Endothelial cell (in vitro differentiated cells): ENCODE measurements at places on chromosomes 11 and 22. TPM values are rescaled to one million over a fixed set of nuclear protein-coding genes. Genes with fewer than 3 reads are reported as not detected.

- no peak for DNase-seq
- H3K27ac ChIP-seq: no peak overlapping the region
- H3K4me1 ChIP-seq: no peaks in the 10 kb centered on the region
These were observed 14.8 kb upstream of the RTCB start for GRCh38 chr22:32426881-32427280.

DNA sequence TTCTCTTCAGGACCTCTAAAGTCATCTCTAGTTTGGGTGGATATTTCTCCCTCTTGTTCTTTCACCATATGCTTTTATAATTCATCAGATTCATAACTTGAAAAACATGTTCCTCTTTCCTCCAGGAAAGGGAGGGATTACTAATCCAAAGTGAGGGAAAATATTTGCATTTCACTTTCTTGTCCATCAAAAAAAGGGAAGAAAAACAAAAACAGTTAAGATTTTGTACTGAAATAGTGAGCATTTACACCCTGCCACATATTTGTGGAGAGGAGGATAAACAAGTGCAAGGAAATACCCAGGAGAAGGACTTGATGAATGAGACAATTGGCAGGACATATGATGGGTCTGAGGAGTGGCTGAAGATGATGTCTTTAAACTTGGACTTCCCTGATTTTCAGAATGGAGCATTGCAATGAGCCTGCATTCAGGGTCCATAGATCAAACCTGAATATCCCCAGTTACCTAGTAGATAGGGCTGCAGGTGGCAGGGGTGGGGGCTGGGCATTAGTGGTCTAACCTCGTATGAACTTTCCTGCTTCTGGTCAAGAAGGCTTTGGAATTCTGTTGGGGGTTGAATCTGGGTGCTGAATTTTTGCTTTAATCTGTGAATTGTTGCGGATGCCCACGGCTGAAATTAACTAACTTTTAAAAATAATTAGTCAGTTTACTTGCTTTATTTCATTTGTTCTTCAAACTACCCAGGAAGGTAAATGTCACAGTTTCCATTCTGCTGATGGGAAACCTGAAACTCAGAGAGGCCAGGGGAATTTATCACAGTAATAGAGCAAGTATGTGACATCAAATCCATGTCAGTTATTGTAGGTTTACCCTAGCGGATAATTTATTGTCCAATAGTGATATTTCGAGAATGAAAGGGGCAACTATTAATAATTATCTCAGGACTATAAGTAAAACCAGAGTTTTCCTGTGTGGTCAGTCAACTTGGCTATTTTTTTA lies 36.9 kb upstream of the TMEM123 start:
- peaks cover 5% of the 10 kb centered on the region for H3K4me1 ChIP-seq
- no peak for DNase-seq
- no peaks in the 10 kb centered on the region for H3K36me3 ChIP-seq
- H3K27ac ChIP-seq: no peak overlapping the region
- H3K4me3 ChIP-seq: no peak overlapping the region
- H3K27me3 ChIP-seq: no peaks in the 10 kb centered on the region

GRCh38 chr11:127074151-127074761 lies 73.7 kb upstream of the KIRREL3 start:
- DNase-seq: peak; percentile 31
- no peak overlapping the region for H3K4me3 ChIP-seq
- no peaks in the 10 kb centered on the region for H3K4me1 ChIP-seq
- no peak overlapping the region for H3K27ac ChIP-seq
- H3K27me3 ChIP-seq: peaks cover 2% of the 10 kb centered on the region

DNA sequence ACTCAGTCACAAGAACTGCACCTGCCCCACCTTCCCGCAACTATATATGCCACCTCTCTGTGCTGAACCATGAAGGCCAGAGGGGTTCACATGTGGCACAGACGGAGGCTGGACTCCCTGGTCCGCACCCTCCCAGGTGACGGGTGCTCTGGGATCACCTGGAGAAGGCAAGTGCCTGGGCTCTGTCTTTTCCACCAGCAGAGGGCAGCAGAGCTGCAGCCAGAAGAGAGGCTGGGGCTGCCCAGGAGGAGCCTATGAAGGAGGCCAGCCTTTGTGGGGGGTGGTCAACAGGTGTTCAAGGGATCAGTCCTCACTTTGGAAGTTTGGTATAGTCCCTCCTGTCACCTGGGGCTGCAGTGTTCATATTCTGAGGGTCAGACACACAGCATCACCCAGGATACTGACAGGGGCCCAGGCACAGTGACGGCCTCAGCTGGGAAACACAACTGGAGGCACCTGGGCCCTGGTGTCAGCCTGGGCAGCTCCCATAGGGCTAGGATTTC lies 39.2 kb upstream of the IGLL5 start:
- no peak overlapping the region for H3K27ac ChIP-seq
- H3K4me1 ChIP-seq: no peaks in the 10 kb centered on the region
- DNase-seq: peak; percentile 75
- peaks cover 6% of the 10 kb centered on the region for H3K27me3 ChIP-seq
- no peak overlapping the region for H3K4me3 ChIP-seq
- H3K36me3 ChIP-seq: no peaks in the 10 kb centered on the region

- H3K4me1 ChIP-seq: peaks cover 12% of the 10 kb centered on the region
- DNase-seq: no peak
- H3K4me3 ChIP-seq: no peak overlapping the region
- H3K27me3 ChIP-seq: no peaks in the 10 kb centered on the region
These were observed 11.3 kb downstream of the IZUMO1R start for GRCh38 chr11:94315664-94316063.

DNA sequence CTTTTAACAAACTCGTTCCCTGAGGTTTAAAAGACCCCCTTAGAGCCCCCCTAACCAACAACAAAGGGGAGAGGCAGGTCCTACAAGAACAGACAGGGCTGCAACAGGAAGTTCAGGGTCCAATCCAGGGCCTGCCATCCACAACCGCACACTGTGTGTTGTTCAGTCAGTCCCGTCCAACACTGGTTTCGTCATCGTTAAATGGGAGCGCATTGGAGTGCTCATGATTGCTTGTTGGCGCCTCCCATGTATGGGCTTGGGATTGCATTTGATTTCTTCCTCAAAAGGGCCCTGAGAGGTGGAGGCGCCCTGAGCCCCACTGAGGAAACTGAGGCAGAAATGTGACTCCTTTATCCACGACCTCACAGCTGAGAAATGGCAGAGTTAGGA lies 174.1 kb downstream of the MN1 start:
- no peak for DNase-seq
- no peak overlapping the region for H3K4me3 ChIP-seq
- H3K36me3 ChIP-seq: no peaks in the 10 kb centered on the region
- no peaks in the 10 kb centered on the region for H3K4me1 ChIP-seq
- no peak overlapping the region for H3K27ac ChIP-seq
- H3K27me3 ChIP-seq: peaks cover 1% of the 10 kb centered on the region

DNA sequence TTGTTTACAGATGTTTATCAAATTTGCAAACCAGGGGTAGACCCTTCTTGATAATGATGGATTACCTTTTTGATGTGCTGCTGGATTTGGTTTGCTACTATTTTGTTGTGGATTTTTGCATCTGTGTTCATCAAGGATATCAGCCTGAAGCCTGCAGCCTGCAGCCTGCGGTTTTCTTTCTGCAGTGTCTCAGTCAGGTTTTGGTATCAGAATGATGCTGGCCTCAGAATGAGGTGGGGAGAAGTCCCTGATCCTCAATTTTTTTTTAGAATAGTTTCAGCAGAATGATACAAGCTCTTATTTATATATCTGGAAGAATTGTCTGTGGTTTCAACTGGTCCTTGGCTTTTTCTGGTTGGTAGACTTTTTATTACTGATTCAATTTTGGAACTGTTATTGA lies 19.7 kb upstream of the RAB38 start:
- DNase-seq: no peak
- no peak overlapping the region for H3K4me3 ChIP-seq
- peaks cover 19% of the 10 kb centered on the region for H3K4me1 ChIP-seq
- no peaks in the 10 kb centered on the region for H3K36me3 ChIP-seq

DNA sequence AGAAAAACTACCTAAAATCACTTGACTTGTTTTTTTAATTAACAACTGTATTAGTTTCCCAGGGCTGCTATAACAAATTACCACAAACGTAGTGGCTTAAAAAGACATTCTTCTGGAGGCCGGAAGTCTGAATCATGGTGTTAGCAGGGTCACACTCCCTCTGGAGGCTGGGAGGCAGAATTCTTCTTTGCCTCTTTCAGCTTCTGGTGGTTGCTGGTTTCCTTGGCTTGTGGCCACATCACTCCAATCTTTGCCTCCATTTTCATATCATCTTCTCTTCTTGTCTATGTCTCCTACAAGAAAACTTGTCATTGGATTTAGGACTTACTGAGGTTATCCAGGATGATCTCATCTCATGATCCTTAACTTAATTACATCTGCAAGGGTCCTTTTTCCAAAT lies 7.4 kb upstream of the INCENP start:
- no peaks in the 10 kb centered on the region for H3K27me3 ChIP-seq
- H3K4me1 ChIP-seq: no peaks in the 10 kb centered on the region
- peaks cover 3% of the 10 kb centered on the region for H3K36me3 ChIP-seq
- no peak overlapping the region for H3K27ac ChIP-seq

DNA sequence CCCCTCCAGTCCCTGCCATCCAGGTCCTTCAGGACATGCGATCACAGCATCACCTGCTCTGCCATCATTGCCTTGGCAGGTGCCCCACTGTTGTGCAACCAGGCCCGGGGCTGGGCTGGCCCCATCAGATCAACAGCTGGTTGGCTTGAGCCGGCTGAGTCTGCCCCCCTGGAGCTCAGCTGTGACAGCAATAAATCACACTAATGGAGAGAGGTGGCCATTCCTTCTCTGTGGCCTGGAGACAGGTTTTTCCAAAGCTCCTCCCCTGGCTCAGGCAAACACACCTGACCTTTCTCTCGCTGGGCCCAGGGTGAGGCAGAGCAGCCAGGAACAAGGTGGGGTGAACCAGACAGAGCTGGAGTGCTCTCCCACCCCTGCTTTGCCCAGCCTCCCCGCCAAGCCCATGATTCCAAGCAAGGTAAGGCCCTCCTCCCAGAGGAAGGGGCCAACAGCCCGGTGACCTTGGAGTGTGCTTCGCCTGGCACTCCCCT lies 8.9 kb upstream of the FXYD2 start:
- H3K4me1 ChIP-seq: peaks cover 9% of the 10 kb centered on the region
- no peak overlapping the region for H3K27ac ChIP-seq
- peaks cover 3% of the 10 kb centered on the region for H3K27me3 ChIP-seq
- H3K4me3 ChIP-seq: no peak overlapping the region

DNA sequence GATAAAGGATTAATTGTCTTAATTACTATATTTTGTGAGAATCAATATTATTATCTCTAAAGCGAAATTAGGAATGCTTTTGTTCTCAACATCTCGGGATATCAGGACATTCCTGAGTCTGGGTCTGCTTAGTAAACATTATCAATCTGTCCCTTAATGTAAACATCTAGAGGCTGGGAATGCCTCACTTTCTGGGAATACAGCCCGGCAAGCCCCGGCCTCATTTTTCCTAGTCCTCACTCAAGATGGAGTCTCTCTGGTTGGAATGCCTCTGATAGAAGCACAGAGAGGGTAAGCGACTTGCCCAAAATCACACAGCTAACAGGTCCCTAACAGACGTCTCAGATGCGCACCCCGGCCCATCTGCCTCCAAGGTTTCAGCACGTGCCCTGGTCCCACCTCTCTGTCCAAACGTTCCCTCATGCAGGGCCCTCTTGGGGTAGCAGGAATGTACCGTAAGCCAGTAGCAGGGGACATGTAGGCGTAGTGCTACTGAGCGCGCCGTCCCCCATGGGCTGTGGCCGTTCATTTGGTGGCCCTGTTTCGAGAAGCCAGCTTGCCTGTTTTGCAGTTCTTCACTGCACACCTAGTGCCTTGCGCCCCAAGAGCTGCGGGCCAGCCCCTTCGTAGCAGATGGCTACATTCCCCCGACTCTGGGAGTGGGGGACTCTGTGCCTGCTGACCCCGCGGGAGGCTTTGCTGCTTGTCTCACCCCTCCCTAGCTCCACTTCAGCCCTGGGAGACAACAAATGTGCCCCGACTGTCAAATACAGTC lies 62.2 kb upstream of the FADD start:
- H3K4me3 ChIP-seq: no peak overlapping the region
- no peaks in the 10 kb centered on the region for H3K36me3 ChIP-seq
- no peak overlapping the region for H3K27ac ChIP-seq
- H3K4me1 ChIP-seq: peaks cover 7% of the 10 kb centered on the region
- H3K27me3 ChIP-seq: peaks cover 6% of the 10 kb centered on the region

- H3K27ac ChIP-seq: no peak overlapping the region
- H3K27me3 ChIP-seq: peaks cover 2% of the 10 kb centered on the region
- no peak overlapping the region for H3K4me3 ChIP-seq
These were observed 35.4 kb downstream of the NFAM1 start for GRCh38 chr22:42396621-42397331.

DNA sequence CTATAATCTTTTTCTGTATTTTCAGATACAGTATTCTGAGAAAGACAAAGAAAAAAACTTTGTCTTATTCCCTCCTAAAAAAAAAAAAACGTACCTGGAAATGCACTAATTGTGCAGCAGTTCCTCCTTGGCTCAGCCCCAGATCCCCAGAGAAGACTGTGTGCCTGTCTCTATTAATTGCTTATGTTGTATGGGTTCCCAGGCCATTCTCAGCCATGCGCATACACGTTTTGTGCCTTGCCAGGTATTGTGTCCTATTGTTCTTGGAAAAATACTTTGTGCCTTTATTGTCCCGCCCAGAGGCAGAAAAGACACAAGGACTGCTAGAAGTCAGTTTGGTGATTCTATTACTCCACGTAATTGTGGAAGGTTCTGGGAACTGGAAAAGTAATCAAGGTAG lies 91.2 kb downstream of the PIWIL4 start:
- peaks cover 28% of the 10 kb centered on the region for H3K4me1 ChIP-seq
- H3K27ac ChIP-seq: no peak overlapping the region
- H3K4me3 ChIP-seq: no peak overlapping the region
- no peaks in the 10 kb centered on the region for H3K27me3 ChIP-seq
- no peak for DNase-seq
- peaks cover 3% of the 10 kb centered on the region for H3K36me3 ChIP-seq

GRCh38 chr22:26568207-26568706 lies 21.7 kb downstream of the TPST2 start:
- H3K27me3 ChIP-seq: peaks cover 11% of the 10 kb centered on the region
- H3K4me3 ChIP-seq: peak overlapping the region; percentile 25
- peaks cover 49% of the 10 kb centered on the region for H3K4me1 ChIP-seq
- peaks cover 29% of the 10 kb centered on the region for H3K36me3 ChIP-seq

DNA sequence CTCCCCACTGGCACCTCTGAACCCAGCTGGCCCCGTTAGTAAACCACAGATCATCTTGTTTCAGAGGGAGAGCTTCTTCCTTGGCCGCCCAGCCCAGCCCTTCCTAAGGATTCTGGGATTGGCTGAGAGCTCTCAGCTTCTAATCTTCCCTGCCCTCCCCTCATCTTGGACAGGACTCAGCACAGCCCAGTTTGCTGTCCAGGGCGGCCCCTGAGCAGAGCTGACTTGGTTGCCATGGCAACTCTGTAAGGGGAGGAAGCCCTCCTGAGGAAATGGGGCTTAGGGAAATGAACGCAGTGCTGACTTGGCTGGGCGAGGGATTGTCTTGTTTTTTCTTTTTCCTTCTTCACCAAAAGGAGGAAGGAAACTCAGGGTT lies 4.6 kb downstream of the APOL4 start:
- peaks cover 5% of the 10 kb centered on the region for H3K27me3 ChIP-seq
- H3K27ac ChIP-seq: peak overlapping the region; percentile 100
- peak overlapping the region; percentile 15 for H3K4me3 ChIP-seq
- peak; percentile 61 for DNase-seq

- no peaks in the 10 kb centered on the region for H3K36me3 ChIP-seq
- H3K4me3 ChIP-seq: no peak overlapping the region
- no peaks in the 10 kb centered on the region for H3K27me3 ChIP-seq
These were observed 9.8 kb downstream of the PRMT3 start for GRCh38 chr11:20397281-20397680.

TMEM134 gene
- 47.4 TPM for total RNA-seq

OVOL1 gene
- not detected for total RNA-seq

LRRC32 gene
- 22.0 TPM for total RNA-seq

OR52N5 gene
- 6.8 TPM for total RNA-seq

CHRM1 gene
- total RNA-seq: not detected

FTH1 gene
- total RNA-seq: 837 TPM
